Ammon's horn (tissue), 1 donor: ENCODE measurements at places on chromosomes 5 and 9.

DNA sequence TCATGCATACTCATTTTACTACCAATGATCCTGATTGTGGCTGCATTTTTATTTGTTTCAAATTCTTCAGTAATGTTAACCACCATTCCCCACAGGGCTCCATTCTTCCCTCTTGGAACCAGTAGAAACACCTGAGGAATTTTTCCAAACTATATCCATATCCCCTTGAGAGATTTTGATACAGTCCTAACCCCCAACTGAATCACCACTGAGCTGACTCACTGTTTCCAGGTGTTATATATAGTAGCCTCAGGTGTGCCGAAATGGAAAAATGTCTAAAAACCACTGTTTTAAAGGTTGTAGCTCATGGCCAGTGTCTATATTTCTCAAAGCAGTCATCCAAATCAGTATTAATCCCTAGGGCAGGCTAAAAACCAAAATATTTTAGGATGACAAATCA is 85.2 kb downstream of the MRPS27 start:
- DNase-seq = no peak

GRCh38 chr9:93198117-93198837 is 14.3 kb downstream of the WNK2 start:
- DNase-seq = no peak

- DNase-seq = no peak
Observed at GRCh38 chr5:168244838-168245559, 46.4 kb upstream of the WWC1 start.

DNA sequence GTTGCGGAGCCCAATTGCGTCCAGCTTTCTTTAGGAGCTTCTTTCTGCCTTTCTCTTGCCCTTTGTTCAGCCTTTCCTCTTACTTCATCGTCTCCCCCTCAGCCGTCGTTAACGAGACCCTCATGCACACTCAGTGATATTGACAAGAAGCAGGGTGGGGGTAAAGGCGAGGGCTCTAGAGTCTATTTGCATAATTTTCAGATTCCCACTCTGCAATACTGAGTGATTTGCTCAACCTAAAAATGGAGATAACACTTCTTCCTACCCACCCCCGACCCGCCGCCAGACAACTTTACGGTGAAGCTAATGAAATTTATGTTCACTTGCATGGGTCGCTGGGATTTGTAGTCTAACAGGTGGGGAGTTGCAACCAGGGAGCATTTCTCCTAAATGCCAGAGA is 1.3 kb upstream of the TBC1D2 start:
- DNase-seq = no peak

GRCh38 chr5:131973089-131973712 is 27.7 kb upstream of the MEIKIN start:
- no peak for DNase-seq

DNA sequence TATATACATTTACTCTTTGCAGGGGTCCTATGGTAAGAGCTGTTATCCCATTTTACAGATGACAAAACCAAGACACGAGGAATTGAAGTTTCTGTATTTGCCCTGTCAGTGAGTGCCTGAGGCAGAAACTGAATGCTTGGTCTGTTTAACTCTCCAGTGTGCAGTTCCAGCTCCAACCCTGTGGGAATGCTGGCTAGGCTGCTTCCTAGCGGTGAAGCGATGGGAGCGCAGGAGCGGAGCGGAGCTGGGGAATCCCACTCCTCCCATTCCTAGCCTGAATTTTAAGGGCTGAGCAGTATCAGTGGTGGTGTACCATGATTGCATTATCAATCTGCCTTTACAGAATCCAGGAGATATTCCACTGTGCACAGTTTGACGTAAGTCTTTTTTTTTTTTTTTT is 202.3 kb downstream of the LRRC70 start:
- no peak for DNase-seq

DNA sequence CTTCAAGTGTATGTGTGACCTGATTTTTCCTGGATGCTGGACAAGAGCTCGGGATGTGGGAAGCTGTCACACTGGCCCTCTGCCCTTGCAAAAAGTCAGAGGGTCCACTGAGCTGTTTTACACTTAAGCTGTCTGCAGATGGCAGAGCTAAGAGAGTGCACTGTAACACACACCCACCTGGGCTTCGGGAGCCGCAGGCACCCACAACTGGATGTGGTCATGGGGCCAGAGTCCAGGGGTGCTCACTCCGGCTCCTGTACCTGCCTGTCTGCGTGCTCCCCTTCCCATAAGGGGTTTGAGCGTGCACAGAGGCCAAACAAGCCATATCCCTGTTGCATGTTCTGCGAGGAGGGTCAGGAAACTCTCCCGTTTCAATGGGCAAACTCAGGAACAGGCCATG is 82.5 kb downstream of the LRRC70 start:
- DNase-seq = no peak

- DNase-seq = no peak
Observed at GRCh38 chr9:81822301-81822865, 105.8 kb upstream of the SPATA31D4 start.

DNA sequence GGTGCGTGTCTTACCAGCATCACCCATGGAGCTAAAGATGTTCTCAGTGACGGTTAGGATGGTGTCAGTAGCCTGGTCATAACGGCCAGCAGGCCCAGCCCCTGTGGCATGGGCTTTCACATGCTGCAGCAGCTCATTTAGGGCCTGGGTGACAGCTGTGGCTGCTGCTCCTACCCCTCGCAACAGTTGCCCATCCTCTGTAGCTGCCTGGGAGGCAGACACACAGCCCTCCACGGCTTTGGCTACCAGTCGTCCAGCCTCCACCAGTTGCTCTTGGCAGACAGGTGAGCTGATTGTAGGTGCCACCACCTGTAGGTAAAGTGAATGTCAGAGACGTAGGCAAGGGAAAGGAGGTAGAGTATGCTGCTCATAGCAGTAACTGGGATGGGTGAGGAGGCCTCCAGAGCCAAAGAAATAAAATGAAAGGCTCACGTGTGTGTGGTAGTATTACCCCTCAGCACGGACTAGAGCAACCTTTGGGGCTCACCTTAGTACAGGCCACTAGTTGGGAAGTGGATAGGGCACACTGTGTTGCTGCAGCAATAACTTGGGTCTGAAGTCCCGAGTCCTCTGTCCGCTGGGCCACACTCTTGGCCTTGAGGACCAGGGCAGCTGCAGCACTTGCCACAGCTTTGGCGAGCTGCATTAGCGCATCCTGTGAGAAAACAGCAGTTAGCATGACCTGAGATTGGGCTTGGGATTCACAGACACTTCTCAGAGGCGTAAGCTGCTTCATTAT is 14.7 kb downstream of the TLN1 start:
- no peak for DNase-seq

DNA sequence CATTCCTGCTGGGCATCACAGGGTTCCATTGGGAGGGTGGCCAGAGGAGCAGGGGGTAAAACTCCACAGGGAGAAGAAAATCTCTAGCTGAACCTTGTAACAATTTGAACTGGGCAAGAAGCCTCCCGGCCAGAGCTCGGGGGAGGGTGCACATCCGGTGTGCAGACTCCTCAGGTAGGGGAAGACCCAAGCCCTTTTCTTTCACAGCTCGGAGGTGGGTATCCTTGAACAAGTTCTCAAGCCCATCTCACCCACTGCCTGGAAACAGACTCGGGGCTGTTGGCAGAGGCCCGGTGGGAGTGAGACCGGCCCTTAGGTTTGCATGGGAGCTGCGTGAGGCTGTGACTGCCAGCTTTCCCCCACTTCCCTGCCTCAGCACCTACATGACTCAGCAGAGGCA is 111.5 kb upstream of the IL7R start:
- no peak for DNase-seq

GRCh38 chr5:134022333-134022732 is 17.6 kb upstream of the VDAC1 start:
- no peak for DNase-seq

- DNase-seq = no peak
Observed at GRCh38 chr5:174229514-174230370, 184.2 kb downstream of the NSG2 start.

GRCh38 chr5:3346111-3346820 is 249.4 kb upstream of the IRX1 start:
- no peak for DNase-seq

- DNase-seq = no peak
Observed at GRCh38 chr9:136191099-136191959, 13.6 kb downstream of the LHX3 start.

- DNase-seq = no peak
Observed at GRCh38 chr9:84845956-84846900, 176.7 kb downstream of the NTRK2 start.

DNA sequence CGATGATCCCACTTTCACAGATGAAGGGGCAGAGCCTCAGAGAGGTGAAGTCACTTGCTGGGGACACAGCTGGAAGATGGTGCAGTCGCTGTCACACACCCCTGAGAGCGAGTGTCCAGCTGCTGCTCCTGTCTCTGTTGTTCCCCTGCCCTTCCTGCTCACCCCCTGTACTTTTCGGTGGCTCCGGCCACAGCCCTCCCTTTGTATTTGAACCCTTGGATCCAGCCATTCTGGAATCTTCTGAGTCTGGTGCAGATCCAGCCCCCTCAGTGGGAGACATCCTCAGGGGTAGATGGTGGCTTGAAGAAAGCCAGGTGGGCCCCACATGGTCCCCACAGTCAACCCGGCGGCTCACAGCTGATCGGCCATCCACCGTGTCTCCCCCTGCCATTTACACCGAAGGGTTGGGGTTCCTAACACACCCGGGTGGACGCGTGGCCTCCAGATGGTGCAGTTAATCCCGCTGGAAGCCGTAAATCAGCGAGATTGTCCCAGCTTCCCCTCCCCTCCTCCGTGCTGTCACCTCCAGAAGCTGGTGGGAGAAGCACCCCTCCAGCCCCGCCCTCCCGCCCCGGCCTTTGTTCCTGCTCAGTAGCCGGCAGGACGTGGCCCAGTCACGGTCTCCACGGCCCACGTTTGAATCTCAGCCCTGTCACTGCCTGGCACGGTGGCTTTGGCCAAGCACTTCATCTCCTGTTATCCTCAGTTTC is 204.8 kb downstream of the C9orf50 start:
- DNase-seq = no peak

DNA sequence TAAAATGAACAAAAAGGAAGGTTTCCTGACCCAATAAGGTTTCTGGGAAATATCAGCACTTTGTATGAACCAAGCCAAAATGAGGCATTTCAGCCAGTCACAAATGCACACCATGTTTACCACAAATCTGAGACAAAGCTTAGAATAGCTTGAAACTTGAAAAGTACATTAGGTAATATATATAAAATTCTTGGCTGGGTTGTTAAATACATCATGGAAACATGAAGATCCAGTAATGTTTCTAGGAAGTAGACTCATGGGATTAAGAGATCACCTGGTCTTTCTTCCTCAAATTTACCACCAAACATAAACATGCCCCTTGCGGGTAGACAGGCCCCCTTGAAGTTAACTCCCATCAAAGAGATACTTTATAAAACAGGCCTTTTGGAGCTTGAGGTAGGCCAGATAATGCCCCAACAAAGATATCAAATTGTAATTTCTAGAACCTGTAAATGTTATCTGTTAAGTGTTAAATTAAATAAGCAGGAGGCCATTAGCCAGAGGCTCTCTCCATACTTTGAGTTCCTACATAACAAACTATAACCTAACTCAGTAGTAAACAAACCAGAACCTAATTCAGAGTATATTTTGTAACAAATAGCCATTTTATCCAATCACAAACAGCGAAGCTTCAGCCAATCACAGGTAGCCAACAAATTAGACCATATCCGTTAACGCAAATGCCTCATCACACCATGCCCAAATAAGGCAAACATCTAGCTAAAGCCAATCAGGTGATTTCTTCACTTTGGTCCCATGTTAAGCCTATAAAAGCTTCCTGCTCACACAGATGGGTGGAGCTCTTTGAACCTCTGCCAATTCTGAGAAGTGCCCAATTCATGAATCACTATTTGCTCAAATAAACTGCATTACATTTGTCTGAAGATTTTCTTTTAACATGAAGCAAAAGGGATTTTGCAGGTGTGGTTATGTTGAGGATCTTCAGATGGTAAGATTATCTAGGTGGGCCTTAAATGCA is 127.9 kb upstream of the TARS1 start:
- DNase-seq = no peak

DNA sequence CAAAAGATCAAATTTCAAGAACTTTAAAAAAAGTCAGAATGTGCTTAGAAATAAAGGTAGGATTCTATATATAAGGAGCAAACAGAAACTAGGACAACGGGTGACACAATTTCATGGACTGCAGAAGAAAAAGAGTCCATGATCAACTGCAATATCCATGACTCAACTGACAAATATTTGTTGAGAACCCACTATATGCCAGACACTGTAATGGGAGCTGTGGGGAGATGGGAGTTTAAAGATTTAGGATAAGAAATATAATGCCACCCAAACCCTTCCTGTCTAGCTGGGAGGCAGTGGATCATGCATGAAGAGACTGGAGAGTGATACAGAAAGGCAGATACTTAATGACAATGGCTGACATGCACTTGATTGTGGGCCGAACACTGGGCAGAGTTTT is 27.6 kb upstream of the CCDC112 start:
- no peak for DNase-seq

DNA sequence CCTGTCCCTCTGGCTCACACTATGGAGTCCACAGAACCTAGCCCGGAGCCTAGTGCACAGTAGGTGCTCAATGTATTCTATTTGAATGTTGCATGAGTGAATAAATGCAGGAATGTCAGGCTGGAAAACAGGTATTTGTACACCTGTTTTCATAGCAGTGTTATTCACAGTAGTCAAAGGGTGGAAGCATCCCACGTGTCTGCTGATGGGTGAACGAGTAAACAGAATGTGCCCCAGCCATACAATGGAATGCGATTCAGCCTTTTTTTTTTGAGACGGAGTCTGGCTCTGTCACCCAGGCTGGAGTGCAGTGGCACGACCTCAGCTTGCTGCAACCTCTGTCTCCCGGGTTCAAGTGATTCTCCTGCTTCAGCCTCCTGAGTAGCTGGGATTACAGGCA is 31.5 kb upstream of the IER5L start:
- DNase-seq = no peak

GRCh38 chr9:108642871-108643270 is 212.9 kb downstream of the ACTL7B start:
- no peak for DNase-seq

DNA sequence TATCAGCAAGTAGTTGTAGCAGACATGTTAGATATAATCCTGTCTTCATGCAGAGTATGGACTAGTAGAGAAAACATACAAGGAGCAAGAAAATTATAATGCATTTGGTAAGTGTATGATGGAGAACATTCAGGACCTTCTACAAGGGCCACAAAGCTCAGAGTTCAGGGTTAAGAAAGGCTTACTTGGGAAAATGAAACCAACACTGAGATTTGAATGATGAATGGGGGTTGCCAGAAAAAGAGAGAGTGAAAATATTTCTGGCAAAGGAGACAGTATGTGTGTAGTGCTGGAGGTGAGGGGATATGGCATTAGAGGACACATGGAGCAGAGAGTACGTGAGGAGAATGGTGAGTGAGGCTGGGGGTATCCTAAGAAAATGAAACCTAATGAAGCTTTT is 169.8 kb upstream of the STK32A start:
- DNase-seq = no peak

GRCh38 chr5:92969781-92970237 is 611.2 kb downstream of the NR2F1-AS1 start:
- peak; percentile 92 for DNase-seq
